HS-27A (cell line): ENCODE measurements at places on chromosomes 12 and 14.

DNA sequence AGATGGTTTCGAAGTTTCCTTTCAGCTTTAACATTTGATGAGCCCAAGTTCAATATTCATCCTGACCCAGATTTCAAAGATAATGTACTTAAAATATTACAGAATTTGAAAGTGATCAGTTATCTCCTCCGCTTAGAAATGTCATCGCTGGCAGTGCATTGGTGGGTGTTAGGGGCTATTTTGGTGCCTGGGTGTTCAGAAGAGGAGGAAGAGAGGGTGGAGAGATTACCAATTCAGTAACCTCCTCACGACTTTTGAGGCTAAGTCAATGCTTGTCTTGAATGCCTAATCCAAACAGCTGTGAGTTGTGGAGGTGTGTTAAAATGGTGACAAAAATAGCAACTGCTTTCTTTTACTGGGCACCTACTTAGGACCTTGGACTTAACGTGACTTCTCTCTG lies 13.8 kb upstream of the DGLUCY start:
- no peak for DNase-seq

GRCh38 chr12:121187501-121187900 lies 22.4 kb upstream of the P2RX4 start:
- DNase-seq, result no peak

DNA sequence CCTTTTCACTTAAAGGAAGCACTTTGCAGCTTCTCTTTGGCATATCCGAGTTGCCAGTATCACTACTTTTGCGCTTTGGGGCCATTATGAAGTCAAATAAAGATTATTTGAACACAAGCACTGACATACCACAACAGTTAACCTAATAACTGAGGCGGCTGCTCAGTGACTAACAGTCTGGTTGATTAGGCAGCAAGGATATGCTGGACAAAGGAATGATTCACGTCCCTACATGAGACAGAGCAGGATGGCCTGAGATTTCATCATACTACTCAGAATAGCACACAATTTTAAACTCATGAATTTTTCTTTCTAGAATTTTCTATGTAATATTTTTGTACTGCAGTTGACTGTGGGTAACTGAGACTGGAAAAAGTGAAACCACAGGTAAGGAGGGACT lies 56.9 kb upstream of the E2F7 start:
- DNase-seq, result peak; percentile 71

DNA sequence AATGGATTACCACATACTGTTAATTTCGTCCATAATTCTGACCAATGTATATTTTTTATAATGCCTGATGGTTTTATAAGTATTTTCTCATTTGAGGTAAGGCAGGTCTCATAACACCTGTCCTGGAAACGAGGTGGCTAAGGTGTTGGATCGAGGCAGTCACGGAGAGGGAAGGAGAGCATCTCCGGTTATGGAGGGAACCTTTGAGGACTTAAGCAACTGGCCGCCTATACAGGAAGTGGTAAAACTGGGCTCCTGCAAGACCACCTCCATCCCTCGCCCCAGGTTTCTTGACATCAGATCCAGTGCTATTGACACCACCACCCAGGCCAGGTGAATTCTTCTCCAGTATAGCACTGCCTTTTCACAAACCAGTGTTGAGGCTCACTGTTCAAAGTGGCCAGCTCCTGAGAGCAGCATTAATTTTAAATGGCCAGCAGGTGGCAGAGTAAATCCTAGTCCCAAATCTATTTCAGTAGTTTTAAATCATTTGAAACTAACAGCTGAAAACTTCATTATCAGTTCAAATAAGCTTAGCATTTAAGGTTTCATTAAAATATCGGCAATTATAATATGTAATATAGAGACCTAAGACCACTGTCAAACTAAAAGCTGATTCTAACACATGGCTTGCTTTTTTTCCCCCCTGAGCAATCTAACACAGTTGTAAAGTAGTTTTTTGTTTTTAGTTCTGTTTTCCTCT lies 100.8 kb downstream of the PPM1A start:
- peak; percentile 23 for DNase-seq

GRCh38 chr14:89498878-89499277 lies 81.8 kb upstream of the FOXN3 start:
- no peak for DNase-seq

- no peak for DNase-seq
Measured at GRCh38 chr14:48622980-48623379, 947.6 kb upstream of the MDGA2 start.

GRCh38 chr14:90378249-90378648 lies 18.6 kb upstream of the CALM1 start:
- DNase-seq, result no peak

GRCh38 chr14:72553656-72554055 lies 340.2 kb downstream of the DPF3 start:
- no peak for DNase-seq

DNA sequence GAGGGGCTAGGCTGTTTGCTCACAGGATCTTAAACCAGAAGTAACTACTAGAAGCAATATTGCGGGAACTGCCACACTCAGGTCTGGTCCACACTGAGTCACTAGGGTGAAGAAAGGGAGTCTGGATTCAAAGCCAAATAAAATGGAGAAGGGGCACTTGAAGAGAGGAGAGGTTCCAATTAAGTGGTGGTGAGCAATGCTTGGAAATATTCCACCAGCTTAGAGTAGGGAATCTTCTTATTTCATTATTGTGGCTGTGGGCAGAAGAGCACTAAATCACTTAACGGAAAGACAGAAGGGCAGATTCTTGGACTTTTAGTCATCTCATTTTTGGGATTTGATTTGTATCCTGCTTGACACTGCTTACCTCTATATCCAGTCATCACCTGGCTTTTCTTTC lies 48.6 kb upstream of the PPP1R12A start:
- DNase-seq, result peak; percentile 56

GRCh38 chr14:55103005-55103640 lies 25.9 kb upstream of the LGALS3 start:
- peak; percentile 91 for DNase-seq

GRCh38 chr12:119676573-119676972 lies 8.6 kb downstream of the PRKAB1 start:
- no peak for DNase-seq

DNA sequence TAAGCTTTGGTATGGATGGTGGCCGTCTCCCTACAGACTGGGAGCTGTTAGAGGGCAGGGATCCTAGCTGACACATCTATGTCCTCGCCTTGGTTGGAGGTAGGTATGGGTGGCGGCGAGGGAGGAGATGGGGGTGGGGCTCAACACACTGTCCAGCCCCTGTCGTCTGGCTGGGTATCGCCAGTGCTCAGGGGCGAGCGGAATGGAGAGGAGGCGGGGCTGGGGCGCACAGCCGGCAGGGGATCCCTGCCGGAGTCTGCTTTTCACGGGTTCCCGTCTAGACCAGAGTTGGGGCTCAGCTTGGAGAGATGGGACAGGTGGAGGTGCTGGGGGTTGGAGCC lies 16.1 kb downstream of the TAMALIN start:
- DNase-seq, result no peak

DNA sequence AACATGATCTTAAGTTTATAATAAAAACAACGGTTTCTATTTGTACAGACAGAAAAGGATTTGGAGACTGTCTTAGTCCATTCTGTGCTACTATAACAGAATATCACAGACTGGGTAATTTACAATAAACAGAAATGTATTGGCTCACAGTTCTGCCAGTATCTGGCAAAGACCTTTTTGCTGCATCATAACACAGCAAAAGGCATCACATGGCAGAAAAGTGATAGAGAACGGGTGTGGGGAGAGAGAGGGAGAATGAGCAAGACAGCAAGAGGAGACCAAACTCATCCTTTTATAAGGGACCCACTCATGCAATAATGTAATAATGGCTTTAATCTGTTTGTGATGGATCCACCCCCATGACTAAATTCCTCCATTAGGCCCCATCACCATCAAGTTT lies 17.0 kb upstream of the NUDT4 start:
- DNase-seq, result no peak

GRCh38 chr12:49417558-49417957 lies 50.3 kb downstream of the SPATS2 start:
- no peak for DNase-seq

DNA sequence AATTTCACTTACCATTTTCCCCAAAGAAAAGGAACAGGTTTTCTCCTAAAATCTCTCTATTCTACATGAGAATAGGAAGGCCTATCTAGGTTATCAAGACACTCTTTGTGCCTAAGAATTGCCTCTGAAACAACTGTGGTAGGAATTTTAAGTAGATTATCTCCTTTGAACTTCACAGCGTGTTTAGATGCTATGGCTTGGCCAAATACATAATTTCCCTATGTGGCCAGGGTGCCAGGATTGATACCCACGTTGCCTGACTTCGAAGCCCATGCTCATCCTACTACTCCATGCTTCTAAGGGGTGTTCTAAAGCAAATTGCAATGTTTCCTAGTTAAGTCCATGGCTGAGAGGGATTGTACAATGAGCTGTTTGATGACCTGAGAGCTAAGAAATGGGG lies 241.5 kb upstream of the FBXO33 start:
- no peak for DNase-seq

GRCh38 chr14:81534510-81535074 lies 939 bp upstream of the SEL1L start:
- no peak for DNase-seq

DNA sequence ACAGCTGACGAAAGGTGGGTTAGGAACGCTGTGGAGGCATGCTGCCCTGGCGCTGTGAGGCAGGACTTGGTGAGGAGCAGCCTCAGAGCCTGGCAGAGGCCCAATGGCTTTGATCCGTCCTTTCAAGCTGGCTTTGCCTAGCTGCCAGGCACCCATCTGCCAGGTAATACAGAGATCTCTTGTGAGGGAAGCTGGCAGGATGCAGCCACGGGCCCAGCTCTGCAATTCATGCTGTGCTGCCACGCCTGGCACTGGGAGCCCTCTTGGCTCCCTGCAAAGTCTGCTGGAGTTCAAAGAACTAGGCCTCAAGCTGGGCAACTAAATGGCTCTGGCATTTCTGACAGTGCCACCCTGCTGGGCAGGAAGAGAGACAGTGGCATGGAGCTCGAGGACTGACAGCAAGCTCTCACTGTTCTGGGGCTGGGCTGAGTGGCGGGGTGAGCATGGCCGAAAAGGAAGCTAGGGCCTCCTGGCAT lies 18.7 kb downstream of the IQSEC3 start:
- no peak for DNase-seq

GRCh38 chr14:91354979-91355685 lies 62.5 kb downstream of the CCDC88C start:
- no peak for DNase-seq

- DNase-seq, result no peak
Measured at GRCh38 chr12:131736446-131737149, 25.7 kb downstream of the SFSWAP start.

DNA sequence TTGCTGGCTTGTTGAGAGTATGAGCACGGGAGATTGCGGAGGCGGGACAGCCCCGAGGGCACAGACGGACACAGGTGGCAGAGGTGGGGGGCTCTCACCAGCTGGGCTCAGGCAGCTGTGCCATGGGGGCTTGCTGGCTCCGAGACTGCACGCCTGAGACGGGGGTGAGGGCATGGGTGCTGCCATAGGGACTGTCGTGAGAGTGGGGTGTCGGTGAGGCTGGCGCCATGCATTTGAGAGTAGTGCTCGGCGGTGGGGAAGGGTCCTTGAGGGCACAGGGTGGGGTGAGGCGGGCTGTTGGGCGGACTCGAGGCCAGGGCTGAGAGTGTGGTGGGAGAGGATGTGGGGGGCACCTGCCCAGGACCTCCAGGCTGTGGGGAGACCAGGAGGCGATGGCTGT lies 40.7 kb upstream of the TEX22 start:
- no peak for DNase-seq

DNA sequence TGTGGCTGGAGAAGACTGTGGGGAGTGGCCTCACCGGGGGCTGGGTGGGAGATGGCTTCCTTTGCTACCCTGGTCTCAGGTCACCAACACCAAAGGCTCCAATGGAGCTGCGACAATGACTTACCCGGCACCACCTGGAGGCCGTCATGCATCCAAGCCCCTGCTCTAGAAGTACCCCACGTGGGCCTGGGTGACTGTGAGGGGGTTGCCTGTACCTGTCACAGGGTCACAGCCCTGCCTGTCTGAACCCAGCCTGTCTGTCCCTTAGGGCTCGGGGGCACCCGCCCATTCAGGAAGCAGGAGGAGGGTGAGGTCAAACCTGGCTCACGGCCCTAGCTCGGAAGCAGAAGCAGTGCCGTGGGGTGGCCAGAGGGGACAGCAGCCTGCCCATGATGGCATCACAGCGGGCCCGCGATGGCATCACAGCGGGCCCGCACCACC lies 18.9 kb downstream of the ABCB9 start:
- no peak for DNase-seq

- no peak for DNase-seq
Measured at GRCh38 chr12:108685469-108686260, 45.7 kb downstream of the CORO1C start.

DNA sequence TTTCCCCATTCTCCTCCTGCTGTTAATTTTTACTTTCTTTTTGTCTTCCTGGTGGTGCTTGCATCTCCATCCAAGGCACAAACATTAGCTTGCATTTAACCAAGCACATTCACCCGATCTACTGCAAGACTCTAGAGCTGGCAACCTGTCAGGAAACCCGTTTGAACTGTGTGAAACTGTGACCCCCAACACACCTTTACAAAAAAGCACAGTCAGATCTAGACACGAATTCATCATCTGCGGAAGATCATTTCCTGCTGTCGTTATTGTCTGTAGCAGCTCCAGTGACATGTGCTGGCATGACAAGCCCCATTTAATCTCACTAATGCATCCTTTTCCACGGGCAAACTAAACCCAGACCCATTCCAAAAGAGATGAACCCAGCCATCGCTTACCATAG lies 340.5 kb downstream of the VRK1 start:
- no peak for DNase-seq

DNA sequence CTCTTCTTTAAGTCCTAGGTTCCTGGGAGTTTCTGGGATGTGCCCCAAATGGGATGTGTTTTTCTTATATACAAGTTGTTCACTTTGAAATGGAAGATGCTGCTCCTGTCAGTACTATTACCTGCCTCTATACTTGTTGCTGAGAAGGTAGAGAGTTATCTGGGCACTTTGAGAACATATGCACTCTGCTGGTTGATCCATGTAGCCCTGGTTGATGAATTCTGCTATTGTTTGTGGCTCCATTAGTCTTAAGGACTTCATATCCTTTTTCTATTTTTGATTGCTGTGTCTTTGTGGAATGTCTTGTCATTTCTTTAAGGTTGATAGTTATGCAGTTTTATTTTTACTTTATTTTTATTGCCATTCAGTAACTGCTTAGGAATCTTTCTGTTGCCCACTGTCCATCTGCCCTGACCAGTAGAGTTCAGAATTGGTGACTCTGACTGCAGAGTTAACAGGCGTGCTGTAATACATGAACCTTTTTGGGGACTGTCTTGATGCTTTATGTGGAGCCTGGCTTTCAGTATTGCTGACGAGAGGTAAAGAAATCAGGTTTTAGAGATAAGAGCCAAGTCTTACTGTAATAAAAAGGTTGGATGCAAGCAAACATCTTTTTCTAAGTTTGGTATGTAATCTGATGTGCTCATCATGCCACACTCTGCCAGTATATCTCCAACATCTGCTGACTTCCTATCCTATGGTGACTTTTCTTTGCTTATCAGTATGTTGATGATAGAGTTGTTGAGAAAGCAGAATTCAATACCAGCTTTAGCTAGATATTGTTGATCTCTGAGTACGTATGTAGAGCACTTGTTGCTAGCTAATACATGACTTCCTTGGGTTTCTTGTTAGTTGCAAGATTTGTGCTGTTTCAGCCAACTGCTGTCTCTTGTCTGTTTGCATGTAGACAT lies 1.6 kb downstream of the GMPR2 start:
- DNase-seq, result no peak

GRCh38 chr12:85280165-85280983 lies at the start of gene ALX1:
ALX1 (plus strand) TSS chr12:85280220; CDS start chr12:85280262, 42 bp downstream.
- no peak for DNase-seq

- DNase-seq, result no peak
Measured at GRCh38 chr12:2560356-2560755, 234.4 kb upstream of the FKBP4 start.
